ENCODE measurements at places on chromosomes 12 and 14.

- no peak for DNase-seq
Measured at GRCh38 chr14:32330351-32331111, 1.4 kb downstream of the AKAP6 start.

GRCh38 chr14:59959668-59960067, 39.7 kb downstream of the LRRC9 start:
- DNase-seq = no peak

DNA sequence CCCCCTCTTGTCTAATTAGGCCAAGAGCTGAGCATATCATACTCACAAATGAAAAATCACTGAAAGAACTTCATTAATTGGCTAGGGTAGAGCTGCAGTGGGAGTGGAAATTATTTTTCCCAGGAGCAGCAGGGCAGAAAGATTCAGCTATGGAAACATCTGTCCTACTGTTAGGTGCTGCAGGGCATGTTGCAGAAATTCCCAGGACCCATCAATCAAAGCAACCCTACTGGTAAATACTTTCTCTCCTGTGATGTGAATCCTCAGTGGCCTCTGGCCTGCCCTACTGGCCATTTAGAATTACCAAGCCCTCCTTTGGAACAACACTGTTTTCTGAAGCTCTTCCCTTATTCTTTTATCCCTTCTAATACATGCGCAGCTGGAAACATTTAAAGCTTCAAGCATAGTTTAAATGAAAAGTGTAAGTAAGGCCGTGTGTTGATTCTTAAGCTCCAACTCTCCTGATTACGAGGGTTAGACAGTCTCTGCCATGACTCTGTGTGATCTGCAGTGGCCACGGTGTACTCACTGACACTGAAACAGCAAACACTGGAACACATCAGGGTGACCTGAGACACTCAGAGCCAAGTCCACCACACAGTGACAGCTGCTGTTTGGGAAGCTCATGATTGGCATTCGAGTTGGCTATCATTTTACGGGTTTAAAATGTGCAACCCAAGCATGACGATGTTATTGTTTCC, 62.6 kb upstream of the TMCC3 start:
- no peak for DNase-seq

DNA sequence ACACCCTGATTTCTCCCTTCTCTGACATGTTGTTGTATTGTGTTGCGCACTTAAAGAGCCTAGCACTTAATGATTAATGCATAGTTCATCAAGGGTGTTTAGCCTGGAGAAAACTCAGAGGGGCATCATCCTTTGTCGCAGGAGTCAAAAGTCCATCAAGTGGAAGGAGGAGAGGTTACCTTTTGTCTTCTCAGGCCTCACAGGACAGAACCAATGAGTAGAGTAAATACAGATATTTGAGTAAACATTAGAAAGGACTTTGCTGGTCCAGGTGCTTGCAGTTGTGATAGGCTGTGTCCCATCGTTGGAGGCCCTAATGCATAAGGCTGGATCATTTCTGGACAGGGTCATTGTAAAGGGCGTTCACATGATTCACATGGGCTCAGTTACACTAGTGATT, 430.9 kb downstream of the PCNX1 start:
- no peak for DNase-seq

DNA sequence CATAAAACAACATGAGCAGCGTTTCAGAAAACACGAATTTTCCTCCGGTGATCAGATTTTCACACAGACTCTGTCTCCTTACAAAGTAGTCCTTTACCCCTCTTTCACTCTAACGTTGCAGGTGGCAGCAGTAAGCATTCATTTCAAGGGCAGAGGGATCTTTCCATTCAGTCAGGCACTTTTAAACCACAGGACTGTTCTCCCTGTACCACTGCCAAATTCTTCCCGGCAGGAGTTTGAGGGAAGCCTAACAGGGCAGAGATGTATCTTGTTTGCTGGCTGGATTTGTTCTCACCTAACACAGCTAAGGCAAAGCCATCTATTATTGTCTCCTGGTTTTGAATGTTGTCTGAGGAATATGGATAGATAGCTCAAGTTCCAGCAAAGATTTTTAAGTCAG, 1187.3 kb upstream of the SEL1L start:
- no peak for DNase-seq

DNA sequence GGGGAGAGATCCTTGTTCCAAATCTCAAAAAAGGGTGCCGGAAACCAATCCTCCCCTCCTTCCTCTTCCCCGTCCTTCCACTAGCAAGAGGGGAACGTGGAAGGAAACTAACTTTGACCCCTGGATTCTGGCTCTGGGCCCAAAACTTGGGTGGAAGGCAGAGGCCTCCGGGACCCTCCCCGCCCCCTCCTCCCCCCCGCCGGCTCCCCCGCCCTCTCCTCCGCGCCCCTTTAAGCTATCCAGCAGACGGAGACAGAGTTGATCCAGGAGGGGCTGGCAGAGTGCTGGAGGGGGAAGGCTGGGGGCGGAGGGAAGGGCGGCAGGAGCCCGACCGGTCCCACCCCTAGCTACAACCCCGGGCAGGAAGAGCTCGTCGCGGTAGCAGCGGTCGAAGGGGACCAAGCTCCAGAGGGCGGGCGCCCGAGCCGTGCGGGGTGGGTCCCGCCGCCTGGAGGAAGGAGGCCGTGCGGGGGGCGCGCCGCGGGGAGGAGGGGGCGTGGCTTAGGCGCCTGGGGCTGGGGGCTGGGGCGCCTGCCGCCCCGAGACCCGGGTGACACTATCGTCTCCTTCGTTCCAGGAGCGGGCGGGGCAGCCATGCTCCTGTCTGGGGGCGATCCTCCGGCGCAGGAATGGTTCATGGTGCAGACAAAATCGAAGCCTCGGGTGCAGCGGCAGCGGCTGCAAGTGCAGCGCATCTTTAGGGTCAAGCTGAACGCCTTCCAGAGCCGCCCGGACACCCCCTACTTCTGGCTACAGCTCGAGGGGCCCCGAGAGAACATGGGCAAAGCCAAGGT, at the start of gene NYNRIN:
Gene NYNRIN, plus strand, starts transcription at position 351 of the 794 bp plus-strand sequence. Its CDS starts 244 bp downstream, at position 595.
- peak; percentile 34 for DNase-seq

- no peak for DNase-seq
Measured at GRCh38 chr14:83470959-83471695, 1937.5 kb upstream of the SEL1L start.

- no peak for DNase-seq
Measured at GRCh38 chr14:66072190-66073084, 413.7 kb upstream of the CCDC196 start.

- DNase-seq = no peak
Measured at GRCh38 chr14:105343194-105343593, 28.6 kb downstream of the PACS2 start.

- DNase-seq = no peak
Measured at GRCh38 chr14:95444132-95445129, 72.0 kb downstream of the SYNE3 start.

- DNase-seq = no peak
Measured at GRCh38 chr12:106671840-106672239, 89.0 kb downstream of the RFX4 start.

DNA sequence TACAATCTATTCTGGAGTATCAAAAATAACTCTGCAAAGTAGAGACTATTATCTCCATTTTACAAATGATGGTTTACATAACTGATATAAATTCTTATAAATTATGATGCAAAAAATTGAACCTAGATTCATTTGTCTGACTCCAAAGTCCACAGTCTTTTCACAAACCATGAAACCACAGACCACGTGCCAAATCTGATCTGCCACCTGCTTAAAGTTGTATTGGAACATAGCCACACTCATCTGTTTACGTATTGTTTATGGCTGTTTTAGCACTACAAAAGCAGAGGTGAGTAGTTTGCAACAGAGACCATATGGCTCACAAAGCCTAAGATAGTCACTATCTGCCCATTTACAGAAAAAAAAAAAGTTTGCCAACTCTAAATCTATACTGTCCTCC, 105.3 kb downstream of the KCNH5 start:
- no peak for DNase-seq

- no peak for DNase-seq
Measured at GRCh38 chr12:10557329-10557728, 51.6 kb downstream of the EIF2S3B start.

DNA sequence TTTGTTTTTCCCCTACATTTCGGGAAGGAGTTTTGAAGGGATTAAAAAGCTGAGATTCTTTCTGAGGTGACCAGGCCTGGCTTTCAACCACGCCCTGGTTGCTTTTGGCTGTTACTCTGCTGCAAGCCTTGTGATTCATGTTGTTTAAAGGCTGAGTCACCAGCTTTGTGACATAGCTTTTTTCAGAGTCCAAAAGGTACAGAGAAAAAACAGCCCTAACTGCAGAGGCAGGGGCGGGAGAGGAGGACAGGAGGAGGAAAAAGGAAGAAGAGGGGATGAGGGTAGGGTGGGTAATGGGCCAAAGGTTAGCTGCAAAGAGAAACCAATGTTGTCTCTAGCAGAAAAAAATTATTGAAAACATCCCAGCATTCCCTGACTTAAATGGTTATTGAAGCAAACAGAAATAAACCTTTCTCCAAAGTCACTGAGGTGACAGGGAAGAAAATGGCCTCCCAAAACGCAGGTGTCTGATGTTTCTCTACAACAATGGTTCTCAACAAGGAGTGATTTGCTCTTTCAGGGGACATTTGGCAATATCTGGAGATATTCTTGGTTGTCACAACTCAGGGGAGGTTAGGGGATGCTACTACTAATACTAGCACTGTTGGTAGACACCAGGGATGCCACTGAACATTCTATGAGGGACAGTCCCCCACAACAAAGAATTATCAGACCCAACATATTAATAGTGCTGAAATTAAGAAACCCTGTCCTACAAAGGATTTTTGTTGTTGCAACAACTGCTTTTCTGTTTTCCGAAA, 2.1 kb upstream of the UBC start:
- DNase-seq = peak; percentile 77

- DNase-seq = no peak
Measured at GRCh38 chr12:117882603-117883184, 86.1 kb downstream of the KSR2 start.

- peak; percentile 35 for DNase-seq
Measured at GRCh38 chr12:130031571-130032189, 127.9 kb upstream of the TMEM132D start.

- DNase-seq = no peak
Measured at GRCh38 chr14:30462358-30462757, 96.6 kb upstream of the G2E3 start.

- no peak for DNase-seq
Measured at GRCh38 chr12:15984963-15985362, 73.8 kb downstream of the DERA start.

GRCh38 chr14:23444314-23444713, 8.9 kb upstream of the MYH7 start:
- DNase-seq = no peak

- DNase-seq = no peak
Measured at GRCh38 chr14:61192989-61193388, 88.1 kb downstream of the TMEM30B start.

GRCh38 chr14:21057803-21058675, at the start of gene RNASE8:
Gene RNASE8 (plus strand): TSS chr14:21057822. CDS start chr14:21057893, 71 bp downstream.
- DNase-seq = no peak

DNA sequence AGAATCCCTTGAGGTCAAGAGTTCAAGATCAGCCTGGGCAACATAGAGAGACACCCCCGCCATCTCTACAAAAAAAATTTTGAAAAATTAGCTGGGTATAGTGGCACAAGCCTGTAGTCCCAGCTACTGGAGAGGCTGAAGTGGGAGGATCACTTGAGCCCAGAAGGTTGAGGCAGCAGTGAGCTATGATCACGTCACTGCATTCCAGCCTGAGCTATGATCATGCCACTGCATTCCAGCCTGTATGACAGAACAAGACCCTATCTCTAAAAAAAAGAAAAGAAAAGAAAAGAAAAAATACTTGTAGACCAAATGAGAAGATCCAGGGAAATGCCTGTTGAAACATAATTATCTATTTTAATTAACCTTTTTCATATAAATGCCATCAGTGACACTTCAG, 93.8 kb upstream of the MDM1 start:
- DNase-seq = no peak

GRCh38 chr14:23863836-23864235, 89.7 kb upstream of the DHRS4 start:
- DNase-seq = no peak

DNA sequence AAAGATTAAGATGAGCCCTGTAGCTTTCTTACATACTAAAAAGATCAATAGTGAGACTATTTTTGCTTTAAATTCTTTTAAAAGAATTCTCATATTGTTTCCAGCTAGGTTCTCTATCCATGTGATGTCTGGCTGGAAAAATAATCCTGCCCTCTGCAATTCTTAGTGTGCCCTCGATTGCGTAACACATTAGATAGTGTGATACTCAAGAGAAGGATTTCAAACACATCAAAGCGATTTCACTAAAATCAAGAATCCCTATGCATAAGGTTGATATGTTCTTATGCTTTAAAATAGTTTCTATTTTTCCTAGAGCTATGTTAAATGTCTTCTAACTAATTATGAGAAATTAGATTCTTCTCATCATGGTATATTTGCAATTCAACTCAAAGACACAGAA, 127.3 kb upstream of the PLEKHA5 start:
- DNase-seq = no peak

DNA sequence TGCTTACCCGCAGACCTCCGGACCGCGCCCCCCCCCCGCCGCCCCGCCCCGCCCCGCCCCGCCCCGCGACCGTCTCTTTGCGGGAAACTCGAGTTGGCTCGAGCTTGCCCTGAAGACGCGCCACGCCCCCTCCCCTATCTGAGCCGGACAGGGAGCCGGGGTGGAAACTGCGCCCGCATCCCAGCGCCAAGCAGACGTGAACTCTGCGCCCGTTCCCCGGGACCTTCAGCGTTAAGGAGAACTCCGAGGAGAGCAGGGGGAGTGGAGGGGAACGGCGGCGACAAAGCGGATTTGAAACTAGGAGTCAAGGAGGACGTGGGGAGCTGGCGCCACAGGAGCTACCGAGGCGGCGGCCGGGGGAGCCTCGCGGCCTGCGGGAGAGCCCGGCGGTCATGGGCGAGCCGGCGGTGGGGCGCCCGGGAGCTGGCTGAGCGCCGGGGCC, at the start of gene KCNK13:
Gene KCNK13, plus strand, starts transcription at position 310 of the 442 bp plus-strand sequence. CDS start 212 bp downstream, outside the sequence.
- no peak for DNase-seq

GRCh38 chr14:105021656-105022275, 883 bp upstream of the CDCA4 start:
- no peak for DNase-seq

DNA sequence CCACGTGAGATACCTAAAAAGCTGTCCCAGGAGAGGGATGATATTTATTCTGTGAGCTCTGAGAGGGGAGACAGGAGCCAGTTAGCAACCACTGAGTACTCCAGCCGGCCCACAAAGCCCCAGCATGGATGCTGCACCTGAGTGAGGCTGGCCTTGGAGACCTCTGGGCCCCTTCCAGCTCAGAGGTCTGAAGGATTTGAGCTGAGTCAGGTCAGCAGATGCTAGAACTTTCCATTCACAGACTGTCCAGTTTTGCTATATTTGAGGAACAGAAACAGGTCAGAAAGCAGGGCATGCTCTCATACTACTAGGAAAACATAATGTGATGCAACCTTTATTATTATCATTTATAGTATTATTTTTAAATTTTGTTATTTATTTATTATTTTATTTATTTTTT, 15.0 kb upstream of the MAPKAPK5 start:
- DNase-seq = no peak

GRCh38 chr12:113462117-113462774, 9.4 kb downstream of the LHX5 start:
- peak; percentile 54 for DNase-seq

GRCh38 chr12:54373649-54374561, 9.6 kb upstream of the GPR84 start:
- no peak for DNase-seq

GRCh38 chr14:69208666-69209065, 17.4 kb downstream of the EXD2 start:
- DNase-seq = no peak

GRCh38 chr14:35378425-35379233, 25.9 kb downstream of the NFKBIA start:
- no peak for DNase-seq

Measured in CD4-positive, CD25-positive, alpha-beta regulatory T cell (primary cell).